CD4-positive, alpha-beta T cell treated with Interleukin-6 at 100 ng/mL for 8 hours (primary cell): ENCODE measurements at places on chromosomes 13 and 19.

DNA sequence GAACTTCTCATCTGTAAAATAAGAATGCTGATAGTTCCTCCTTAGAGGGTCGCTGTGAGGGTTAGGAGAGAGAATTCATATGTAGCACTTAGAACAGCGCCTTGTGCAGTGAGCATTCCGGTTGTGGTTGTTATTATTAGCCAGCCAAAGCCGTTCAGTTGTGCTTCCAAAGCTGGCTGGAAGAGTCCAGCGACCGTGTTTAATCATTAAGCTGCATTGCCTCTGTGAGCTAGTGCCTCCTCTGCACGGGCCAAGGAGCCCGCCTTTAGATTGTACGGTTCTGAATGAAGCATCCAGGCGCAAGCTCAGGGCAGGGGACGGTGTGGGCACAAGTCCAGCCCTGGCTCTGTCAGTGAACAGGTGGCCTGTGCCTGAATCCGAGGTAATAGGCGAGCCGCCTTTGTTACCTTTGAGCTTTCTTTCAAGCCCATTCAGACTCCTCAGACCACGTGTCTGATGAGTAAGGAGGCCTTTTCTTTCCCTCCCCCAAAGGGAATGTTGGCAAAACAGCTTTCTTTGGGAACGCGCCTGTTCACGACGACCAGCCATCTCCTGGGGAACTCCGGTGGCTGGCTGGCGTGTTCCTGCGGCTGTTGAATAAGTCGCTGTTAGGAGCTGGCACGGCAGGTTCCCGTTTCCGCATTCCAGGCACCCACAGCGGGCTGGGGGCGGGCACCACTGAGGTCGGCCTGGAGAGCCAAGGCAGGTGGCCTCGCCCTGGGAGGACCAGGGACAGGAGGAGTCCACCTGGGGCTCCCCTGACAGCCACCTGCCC lies 25.1 kb downstream of the SIPA1L3 start:
- DNase-seq: no peak

GRCh38 chr19:8610041-8610935 lies at the start of gene ADAMTS10:
Gene ADAMTS10, minus strand, starts transcription at chr19:8610715. Its CDS starts 5,005 bp downstream, at chr19:8605710.
- peak; percentile 28 for DNase-seq

- no peak for DNase-seq
These were observed 10.7 kb upstream of the LRFN3 start for GRCh38 chr19:35925501-35925900.

GRCh38 chr13:109781384-109782065 lies 4.9 kb downstream of the IRS2 start:
- no peak for DNase-seq

DNA sequence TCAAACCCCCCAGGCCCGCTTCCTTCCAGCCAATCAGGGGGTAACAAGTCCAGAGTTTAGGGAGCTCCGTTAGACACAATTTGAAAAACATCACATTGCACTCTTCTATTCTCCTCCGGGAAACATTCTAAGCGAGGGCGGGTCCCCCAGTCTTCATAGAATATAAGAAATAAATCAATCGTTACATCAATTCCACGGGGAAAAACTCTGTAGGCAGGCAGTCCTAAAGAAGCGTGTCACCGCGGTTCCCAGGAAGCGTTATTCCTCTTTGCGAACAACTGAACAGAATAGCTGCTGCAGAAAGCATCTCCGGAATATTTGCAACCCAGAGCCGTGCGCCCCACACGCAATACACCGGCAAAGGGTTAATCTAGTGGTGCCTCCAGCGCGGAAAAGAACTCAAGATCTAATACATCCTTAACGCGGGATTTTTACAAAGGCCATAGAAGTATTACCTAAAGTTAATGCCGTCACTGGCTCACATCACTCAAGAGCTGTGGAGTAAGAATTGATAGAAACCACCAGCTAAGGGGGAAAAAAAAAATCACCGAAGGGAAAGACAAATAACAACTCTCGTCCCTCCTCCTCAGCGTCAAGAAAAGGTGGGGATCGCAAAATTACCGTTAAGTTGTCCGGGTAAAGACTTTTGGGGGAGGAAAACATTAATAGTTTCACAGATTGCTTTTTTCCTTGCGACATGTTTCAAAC lies 65.1 kb downstream of the KCNRG start:
- DNase-seq: peak; percentile 22

GRCh38 chr19:6971366-6971765 lies 49.9 kb downstream of the MBD3L2B start:
- DNase-seq: no peak

DNA sequence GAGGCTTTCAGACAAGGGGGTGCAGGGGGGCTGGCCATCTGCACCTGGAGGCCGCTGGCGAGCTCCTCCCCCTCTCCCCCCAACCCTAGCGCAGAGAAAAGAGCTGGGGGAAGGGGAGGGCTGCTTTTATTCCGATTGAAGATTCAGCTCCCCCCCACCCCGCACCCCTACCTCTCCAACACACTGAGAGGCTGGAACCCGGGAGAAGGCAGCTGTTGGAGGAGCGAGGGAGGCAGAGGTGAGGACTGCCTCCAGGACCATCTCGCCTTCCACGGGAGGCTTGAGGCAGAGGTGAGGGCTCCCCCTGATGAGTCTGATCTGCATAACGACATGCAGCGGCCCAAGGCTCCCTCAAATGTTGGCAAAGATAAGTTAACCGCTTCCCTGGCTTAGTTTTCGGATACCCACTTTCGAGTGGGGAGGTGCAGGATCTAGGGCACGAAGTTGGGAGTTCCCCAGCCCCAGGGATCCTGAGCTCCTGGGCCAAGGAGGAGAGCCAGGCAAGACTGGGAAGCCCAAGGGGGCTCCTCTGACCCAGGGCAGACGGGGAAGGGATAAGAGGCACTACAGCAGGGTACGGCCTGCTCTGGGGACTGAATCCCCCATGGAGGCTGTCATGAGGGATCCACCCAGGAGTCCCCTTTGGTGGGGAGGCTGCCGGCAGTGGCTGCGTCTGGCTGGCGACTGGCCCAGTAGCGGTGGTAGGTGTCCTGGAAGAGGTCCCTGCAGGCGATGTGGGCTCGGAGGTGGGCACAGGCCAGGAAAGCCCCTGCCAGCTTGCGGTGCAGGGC lies 1.2 kb upstream of the NUMBL start:
- DNase-seq: no peak

GRCh38 chr19:3319643-3320353 lies 46.6 kb upstream of the NFIC start:
- no peak for DNase-seq

DNA sequence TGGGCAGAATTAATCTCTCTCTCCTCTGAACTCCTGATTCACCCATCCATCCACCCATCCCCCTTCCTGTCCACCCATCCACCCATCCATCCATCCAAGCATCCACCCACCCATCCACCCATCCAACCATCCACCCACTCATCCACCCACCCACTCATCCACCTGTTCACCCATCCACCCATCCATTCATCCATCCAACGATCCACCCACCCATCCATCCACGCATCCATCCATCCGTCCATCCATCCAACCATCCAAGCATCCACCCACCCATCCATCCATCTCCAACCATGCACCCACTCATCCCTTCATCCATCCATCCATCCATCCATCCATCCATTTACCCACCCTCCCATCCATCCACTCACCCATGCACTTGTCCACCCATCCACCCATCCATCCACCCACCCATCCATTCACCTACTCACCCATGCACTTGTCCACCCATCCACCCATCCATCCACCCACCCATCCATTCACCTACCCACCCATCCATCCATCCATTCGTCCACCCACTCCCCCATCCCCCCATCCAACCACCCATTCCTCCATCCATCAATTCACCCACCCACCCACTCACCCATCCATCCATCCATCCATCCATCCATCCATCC lies 18.7 kb downstream of the MEX3D start:
- DNase-seq: no peak

DNA sequence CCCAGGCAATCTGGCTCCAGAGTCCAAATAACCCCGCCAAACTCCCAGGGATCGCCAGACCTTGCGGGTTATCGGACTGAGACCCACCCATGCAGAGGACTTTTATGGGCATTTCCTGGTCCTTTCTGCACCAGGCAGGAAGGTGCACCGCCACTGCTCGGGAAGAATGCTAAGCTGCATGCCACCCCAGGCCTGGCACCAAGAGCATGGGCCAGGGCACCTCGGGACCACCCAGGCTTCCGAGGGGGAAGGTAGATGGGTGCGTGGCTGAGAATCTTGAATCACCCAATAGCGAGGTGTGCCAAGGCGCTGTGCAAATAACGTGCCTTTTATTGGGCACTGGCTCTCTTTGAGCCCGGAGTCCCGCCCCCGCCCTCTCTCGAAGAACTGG lies 422 bp upstream of the ZNF575 start:
- no peak for DNase-seq

- DNase-seq: peak; percentile 31
These were observed 546 bp downstream of the UBXN6 start for GRCh38 chr19:4456843-4457653.

DNA sequence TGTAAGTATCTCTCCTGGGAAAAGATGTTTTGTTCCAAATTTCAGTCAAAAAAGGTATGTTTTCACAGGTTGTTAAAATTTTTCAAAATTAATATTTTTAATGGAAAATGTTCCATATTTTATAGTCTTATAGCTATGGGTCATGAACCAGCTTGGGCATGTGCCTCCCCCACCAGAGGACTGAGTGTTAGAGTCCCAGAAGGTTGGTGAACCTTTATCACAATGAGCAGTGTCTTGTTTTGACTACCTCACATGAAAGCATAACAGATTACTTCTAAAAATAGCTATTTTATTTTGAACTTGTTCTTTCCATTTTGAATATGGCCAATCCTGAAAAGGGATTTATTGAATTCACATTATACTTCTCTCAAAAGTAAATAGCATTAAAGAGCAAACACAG lies 112.5 kb upstream of the TSC22D1 start:
- no peak for DNase-seq

GRCh38 chr13:94660695-94661326 lies 51.5 kb downstream of the SOX21 start:
- no peak for DNase-seq

DNA sequence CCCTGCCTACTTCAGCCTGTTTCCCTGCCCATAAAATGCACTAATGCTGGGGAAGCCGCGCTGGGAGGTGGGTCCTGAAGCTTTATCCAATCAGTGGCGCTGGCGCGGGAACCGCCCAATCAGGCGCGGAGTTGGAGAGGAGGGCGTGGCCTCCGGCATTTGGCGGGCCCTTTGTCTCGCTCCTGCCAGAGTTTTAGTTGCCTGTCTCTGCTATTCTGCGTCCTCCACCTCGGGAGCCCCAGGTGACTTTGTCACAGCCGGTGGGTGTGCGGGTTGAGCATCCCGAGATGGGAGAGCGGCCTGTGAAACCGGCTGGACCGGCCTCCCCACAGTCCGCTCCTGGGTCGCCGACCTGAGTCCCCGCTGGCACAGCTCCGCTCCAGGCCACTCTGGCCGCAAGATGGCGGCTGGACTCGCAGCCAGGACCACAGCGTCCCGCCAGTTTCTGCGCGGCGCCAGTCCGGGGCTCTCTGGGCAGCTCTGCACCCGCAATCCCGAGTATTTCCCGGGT lies 30.7 kb upstream of the ZNF429 start:
- DNase-seq: peak; percentile 62

GRCh38 chr19:1837625-1838105 lies 10.6 kb downstream of the REXO1 start:
- no peak for DNase-seq

DNA sequence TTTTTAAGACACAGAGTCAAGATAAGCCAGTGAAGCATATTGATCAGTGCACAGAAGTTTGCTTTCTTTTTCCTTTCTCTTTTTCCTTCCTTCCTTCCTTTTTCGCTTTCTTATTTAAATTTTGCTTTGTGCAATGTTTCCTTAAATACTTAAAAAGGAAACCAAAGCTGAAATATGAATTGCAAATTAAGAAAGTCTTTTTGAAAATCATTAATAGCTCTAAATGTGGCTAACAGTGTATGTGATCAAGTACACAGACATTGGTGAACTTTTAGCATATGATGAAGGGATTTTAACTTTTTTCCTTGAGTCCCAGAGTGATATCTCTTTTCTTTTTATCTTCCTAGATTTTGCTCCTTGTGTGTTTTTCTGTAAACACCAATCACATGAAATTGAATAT lies 1356.9 kb upstream of the PRR20A start:
- DNase-seq: no peak

DNA sequence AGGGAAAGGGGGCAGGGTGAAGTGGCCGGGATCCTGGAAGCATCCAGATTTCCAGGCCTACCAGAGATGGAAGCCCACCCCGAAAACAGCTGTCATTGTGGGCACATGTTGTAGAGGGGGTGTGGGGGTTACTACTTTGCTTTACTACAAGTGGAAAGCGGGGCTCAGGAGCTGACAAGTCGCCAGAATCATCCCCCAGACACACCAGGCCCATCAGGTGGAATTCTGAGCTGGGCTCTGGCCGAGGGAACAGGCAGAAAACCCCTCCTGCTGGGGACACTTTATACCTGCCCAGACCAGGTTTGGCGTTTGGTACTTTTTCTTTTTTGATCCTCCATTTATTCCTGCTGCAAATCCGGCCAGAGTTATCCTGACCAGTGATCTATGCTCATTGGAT lies 3.8 kb downstream of the CDX2 start:
- DNase-seq: no peak

DNA sequence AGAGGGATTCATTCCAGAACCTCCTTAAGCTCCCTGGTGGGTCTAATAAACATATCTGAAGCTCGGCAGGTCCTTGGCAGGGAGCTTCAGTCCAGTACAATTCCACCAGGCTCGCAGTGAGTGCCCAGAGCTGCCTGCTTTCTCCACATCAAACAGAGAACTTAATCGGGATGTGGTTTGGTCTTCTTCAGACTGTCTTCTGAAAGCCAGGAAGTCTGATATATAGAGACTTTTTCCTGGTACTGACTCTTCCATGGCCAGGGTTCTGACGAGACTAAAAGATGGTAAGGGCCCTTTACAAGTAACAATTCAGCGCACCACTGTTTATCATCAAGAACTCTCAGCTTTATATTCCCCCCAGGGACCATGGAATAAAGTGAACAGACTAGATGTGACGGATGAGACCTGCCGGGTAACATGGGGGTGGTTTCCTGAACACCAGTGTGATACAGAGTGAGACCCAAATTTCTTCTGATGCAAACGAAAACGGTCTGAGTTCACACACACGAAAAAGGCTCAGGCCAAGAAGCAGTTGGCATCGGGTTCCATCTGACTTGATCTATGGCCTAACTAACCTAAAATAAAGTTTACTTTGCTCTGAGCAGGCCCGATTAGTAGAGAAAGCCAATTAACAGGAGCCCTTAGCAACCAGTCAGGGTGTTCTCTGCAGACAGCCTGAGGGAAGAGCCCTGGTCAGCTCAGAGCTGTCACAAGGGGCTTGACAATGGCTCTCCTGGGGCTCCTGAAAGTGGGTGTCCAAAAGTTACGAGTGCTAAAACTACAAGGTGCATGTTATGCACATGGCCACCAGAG lies 29.0 kb downstream of the RANBP3 start:
- DNase-seq: peak; percentile 28

DNA sequence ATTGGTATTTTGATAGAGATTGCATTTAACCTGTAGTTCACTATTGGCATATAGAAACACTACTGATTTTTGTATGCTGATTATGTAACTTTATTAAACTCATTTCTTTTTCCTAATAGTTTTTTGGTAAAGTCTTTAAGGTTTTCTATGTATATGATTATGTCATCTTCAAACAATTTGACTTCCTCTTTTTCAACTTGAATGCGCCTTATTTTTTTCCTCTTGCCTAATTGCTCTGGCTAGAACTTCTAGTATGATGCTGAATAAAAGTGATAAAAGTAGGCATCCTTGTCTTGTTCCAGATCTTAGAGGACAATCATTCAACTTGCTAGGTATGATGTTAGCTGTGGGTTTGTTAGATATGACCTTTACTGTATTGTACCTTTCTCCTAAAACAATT lies 1034.9 kb downstream of the PCDH9 start:
- no peak for DNase-seq

- DNase-seq: peak; percentile 95
These were observed 3.3 kb upstream of the RPL36 start for GRCh38 chr19:5686647-5687359.
